CD4-positive, alpha-beta T cell treated with Interleukin-2 at 100 ng/mL for 4 hours (primary cell): ENCODE measurements at places on chromosomes 5 and 9.
A peak's percentile ranks its signal among the peaks of the same experiment; 100 is the strongest.

DNA sequence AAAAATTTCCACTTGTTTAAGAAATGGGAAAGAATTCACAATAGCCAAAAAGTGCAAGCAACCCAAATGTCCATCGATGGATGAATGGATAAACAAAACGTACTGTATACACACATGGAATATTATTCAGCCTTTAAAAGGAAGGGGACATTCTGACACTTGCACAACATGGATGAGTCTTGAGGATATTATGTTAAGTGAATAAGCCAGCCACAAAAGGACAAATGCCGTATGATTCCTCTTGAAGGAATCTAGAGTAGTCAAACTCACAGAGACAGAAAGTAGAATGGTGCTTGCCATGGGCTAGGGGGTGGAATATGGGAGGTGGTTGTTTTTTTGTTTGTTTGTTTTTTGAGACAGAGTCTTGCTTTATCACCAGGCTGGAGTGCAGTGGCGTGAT lies 3.8 kb upstream of the ATP6V0E1 start:
- no peak for DNase-seq

DNA sequence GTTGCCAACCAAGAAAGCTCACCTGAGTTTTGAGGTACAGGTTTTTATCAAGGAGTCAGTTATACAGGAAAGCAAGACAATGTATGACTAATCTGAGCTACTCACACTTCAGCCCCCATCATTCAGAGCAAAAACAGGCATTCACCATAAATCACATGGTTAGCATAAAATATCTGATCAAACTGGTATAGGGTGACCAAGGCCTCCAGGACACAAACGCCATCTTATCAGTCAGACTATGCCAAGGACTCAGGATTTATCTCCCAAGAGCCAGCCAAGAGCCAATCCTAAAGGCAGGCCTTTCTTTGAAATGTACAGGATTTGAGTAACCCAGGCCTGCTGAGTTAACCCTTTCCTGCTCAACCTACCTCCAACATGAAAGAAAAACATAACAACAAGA lies 313.0 kb upstream of the NREP start:
- no peak for DNase-seq

DNA sequence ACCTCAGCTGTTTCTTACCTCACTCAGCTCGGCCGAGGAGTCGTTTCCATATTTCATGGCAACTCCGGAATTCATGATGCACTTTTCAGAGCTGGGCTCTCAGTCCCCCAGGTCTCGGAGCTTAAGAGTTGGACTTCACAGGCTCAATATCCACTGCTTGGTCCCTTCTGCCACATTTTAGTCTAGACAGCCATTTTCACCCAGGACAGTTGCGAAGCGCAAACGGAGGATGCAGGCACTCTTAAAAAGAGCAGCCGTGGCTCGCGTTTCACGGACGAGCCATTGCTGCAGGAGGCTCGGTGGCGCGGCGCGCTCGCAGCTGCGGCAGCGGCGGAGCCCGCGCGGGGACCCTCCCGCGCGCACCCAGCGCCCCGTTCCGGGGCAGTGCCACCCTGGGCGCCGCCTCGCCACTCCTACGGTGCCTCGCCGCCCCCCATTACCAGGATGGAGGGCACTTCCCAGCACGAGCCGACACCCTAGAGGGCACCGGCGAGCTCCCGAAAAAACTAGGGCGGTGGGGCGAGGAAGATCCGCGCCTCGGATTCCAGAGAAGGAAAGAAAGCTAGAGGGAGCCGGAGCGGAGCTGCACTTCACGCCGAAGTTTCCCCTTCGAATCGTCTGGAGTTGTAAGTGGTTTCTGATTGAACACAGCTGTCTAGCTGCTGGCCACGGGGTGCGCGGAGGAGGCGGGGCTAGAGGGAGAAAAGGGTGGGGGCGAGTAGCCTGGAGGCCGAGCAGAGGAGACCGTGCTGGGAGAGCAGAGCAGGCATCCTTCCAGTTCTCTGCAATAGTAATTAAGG lies 140.3 kb downstream of the TSSK1B start:
- DNase-seq: peak; percentile 68

DNA sequence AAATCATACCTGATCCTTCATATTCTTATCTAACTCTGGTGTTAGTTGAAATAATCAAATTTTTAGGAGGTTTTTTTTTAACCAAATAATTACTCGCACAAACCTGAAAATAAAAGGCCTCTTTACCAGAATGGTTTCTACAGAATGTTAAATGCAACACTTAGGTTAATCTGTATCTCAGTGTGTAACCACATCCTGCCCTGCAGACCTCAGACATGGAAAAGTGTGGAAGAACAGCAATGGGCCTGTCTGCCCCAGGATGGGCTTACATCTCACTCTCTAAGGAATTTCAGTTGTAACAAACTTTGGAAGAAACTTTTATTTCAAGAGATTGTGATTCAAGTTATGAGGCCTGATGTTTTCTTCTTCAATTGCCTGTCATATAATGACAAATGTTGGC lies 32.5 kb upstream of the MIER3 start:
- no peak for DNase-seq

- no peak for DNase-seq
Measured at GRCh38 chr5:37876943-37877342, 37.1 kb upstream of the GDNF start.

GRCh38 chr5:154230526-154230925 lies 40.0 kb downstream of the GALNT10 start:
- no peak for DNase-seq

DNA sequence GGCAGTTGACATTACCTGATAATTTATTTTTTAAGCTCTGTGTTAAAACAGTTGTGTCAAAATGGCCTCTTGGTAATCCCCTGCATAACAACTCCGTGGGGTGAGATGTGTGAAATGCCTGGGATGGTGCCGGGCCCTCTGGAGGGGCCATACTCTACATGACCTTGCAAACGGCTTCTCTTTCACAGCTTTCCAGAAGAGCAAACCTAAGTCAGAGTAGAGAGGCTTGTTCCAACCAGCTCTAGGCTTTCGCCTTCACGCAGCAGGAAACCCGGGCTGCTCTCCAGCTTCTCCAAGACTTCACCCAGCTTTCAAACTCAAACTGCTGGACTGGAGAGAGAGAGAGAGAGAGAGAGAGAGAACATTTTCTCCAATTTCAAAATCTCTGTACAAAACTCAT lies 120.1 kb downstream of the SNX18 start:
- no peak for DNase-seq

DNA sequence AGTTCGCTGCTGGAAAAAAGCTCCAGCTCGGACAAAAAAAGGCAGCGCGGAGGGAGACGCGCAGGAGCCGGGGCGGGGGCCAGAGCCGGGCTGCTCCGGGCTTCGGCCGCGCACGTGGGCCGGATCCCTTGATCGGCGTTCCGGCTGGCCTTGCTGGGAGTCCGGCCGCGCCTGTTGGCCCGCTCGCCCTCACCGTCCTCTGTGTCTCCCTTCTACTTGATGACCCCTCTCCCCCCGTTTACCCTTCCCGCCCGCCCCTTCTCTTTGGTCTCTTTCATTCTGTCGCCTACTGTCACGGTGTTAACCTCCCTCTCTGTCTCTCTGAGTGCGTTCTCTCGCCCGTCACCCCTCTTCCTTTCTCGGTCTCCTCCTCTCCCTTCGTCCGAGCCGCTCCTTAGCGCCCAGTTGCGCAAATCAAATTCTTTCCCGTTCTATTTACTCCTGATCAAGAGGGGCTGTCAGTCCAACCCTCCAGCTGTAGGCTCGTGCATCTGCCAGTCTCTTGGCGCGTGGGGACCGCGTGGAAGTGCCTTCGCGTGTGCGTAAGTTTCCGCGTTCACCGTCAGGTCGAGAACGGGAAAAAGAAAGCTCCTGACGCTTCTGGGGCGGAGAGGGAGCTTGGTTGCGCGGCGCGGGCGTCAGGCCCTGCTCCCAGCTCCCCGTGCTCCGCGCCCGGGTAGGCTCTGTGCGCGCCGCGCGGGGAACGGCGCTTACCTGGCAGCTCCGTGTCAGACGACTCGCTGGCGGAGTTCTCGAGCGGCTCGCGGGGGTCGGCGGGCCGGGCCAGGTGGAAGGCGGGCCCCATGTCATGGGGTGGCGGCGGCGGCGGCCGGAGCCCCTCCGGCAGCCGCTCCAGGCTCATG lies 798 bp downstream of the PITX1 start:
- DNase-seq: no peak

- DNase-seq: no peak
Measured at GRCh38 chr5:32426440-32427151, 17.9 kb downstream of the ZFR start.

DNA sequence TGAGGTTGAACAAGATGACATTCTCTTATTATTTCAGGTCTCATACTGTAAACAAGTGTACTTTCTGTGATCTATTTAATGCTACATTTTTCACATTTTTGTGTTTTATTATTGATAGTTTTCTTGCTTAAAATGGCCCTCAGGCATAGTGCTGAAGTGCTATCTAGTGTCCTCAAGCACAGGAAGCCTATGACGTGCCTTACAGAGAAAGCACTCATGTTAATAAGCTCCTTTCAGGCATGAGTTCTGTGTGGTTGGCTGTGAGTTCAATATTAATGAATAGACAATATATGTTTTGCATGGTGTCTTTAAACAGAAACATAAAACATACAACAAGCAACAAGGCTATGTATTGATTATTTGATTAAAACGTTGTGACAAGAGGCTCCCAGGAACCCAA lies 450.1 kb downstream of the PLK2 start:
- no peak for DNase-seq

GRCh38 chr9:87991151-87991870 lies 17.0 kb upstream of the CDK20 start:
- DNase-seq: no peak

DNA sequence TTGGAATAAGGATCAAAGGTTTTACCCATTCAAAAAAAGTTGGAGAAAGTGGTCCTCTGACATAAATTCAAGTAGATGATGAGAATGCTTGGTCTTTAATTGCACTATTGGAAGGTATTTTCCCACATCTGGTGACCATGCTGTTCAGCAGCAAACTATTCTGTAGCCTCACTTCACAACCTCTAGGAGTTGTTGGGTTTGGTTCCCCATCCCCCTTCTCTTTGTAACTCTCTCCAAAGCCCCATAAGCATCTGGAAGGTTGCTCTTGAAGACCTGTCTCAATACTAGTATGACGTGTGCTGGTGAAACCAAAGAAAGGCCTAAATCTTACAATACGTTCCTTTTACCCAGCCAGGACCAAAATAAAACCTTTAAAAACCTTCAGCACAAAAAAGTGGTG lies 8.5 kb downstream of the RGMB start:
- DNase-seq: no peak

DNA sequence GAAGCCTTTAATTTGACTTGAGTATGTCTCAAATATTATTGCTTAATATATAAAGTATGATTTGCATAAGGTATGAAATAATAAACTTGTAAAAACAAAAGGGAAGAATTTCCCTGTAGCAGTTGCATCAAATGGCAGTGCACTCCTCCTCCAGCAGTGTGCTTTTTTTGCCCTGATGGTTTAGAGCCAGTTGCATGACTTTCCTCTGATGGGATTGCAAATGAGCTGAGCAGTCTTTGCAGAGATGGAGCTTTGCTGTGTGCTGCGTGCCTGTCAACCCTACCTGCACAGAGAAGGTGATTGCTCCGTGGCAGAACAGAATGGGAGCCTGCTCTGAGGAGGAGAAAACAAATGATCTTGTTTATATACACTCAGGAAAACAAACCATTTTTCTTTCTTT lies 22.7 kb upstream of the CATSPER3 start:
- DNase-seq: no peak

DNA sequence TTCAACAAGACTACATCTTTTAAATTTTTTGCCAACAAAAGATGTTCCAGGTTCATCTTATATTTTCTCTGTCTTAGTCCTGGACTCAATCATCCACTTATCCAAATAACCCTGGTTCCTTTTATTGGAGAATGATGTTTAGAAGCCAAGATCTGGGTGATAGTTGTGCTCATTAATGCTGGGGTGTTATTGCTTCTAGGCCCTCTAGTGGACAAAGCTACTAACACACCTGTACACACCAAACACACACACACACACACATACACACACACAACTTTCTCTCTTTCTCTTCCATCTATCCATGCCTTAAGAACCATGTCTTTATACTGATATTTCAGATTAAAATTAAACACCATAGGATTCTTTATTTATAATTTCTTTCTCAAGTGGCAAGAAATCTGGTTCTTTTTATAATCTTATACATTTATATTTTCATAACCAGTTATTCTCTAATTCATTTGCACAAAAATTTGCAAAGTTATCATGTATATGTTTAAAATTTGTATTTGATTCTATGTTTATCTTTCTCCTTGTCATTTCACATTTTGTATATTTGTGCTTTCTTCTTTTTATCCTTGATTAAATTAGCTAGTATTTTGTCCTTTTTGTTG lies 179.1 kb upstream of the SMIM23 start:
- DNase-seq: no peak

GRCh38 chr5:172795318-172795977 lies 24.5 kb upstream of the DUSP1 start:
- DNase-seq: no peak

DNA sequence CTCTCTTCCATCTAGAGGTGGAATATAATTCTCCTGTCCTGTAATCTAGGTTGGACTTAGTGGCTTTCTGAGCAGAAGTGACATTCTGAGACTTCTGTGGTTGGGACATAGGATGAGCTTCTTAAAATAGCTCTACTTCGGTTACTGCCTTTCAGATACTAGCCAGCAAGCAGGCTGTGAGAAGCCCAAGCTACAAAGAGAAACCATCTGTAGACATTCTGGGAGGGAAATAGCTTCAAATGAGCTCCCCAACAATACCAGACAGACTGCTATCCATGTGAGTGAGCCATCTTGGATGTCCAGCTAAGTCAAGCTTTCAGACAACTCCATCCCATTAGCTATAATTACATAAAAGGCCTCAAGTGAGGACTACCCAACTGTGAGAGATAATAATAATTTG lies 568.9 kb downstream of the DMRTA1 start:
- DNase-seq: no peak

- DNase-seq: peak; percentile 69
Measured at GRCh38 chr5:151222790-151223446, 974 bp downstream of the CCDC69 start.

DNA sequence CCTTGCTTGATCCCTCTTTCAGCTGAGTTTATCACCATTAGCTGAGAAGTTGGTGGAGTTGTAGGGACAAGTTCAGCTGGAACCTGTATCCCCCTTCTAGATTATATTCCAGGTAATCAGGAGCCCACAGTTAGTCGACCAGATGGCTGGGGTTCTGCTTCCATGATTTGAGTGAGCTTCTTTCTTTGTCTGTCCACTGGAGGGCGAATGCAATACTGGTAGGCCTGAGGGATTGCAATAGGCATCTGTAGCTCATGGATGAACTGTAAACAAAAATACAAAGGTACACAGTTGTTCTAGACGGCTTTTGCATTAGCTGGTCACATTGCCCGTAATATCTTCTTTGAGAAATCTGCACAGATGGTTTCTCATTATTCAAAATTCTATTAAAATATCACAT lies 88.9 kb downstream of the PCSK5 start:
- DNase-seq: no peak
